ENCODE measurements at places on chromosomes 5 and 9.

DNA sequence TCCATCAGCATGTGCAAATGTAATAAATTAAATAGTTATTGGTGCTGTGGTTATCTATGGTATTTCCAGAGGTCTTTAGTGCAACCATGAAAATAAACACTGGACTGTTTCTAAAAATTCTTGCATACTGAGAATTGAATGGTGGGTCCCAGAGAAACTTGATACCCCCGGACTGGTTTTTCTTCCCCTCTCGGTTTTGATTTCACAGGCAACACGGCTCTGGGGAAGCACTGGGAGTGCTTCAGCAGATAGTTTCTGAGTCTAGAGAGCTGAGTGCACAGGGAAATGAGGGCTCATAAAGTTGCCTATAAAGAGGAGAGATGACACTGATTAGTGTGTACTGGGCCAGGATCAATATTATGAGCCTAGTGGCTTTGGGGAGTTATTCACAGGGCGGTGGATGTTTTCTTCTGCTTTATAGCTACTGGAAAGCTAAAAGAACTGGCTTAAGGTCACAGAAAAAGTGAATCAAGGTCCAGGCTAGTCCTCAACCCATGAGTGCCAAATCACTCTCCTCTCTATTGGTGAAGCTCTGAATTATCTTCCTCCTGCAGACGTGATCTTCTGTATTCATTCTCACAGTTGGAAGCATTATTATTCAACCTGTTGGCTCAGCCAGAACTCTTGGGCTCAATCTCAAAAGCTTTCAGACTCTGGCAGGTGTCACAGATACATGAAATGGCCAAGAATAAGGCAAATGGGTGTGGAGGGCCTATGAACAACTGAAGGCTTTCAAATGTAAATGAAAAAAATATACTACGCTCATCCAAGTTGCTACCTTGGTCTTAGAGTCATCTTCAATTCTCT is 170.2 kb upstream of the HMHB1 start:
- DNase-seq: no peak

GRCh38 chr5:109102096-109102690 is 307.6 kb downstream of the PJA2 start:
- no peak for DNase-seq

- DNase-seq: peak; percentile 95
Measured at GRCh38 chr5:17249029-17249634, 31.7 kb downstream of the BASP1 start.

DNA sequence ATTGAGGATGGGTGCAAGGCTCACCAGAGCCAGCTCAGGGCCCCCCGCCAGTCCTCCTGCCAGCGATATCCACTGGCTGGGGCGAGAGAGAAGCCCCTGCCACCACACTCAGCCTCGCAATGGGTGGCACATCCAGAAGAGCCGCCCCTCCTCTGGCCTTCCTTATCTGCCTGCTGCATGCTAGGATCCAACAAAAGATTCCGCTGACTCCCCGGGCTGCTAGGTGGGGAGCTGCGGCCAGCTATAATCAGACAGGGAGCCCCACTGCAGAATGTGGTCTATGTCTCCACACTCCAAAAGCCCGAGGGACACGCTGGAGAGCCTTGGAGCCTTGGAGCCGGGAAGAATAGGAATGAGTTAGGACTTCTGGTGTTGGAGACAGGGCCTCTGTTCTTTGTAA is 32.8 kb downstream of the COL23A1 start:
- no peak for DNase-seq

GRCh38 chr9:137243626-137244485 is 2.8 kb downstream of the TUBB4B start:
- DNase-seq: no peak

DNA sequence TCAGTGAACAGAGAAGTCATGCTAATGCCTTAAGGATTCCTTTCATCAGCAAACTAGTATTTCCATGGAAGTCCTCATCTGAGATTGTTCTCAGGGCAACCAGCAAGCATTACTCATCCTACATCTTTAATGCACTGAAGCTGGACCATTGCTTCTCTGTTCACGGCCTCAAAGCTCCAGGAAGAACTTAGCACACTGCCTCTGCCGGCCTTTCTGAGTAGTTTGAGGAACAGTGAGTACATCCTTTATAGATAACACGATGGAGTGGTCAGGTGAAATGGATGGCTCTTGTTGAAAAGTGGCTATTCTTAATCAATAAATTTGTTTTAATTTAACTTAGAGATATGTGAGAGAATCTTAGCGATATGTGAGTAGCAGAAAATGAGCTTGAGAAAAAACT is 35.8 kb downstream of the MEGF10 start:
- DNase-seq: no peak

- no peak for DNase-seq
Measured at GRCh38 chr9:31629292-31629691, 755.2 kb upstream of the ACO1 start.

DNA sequence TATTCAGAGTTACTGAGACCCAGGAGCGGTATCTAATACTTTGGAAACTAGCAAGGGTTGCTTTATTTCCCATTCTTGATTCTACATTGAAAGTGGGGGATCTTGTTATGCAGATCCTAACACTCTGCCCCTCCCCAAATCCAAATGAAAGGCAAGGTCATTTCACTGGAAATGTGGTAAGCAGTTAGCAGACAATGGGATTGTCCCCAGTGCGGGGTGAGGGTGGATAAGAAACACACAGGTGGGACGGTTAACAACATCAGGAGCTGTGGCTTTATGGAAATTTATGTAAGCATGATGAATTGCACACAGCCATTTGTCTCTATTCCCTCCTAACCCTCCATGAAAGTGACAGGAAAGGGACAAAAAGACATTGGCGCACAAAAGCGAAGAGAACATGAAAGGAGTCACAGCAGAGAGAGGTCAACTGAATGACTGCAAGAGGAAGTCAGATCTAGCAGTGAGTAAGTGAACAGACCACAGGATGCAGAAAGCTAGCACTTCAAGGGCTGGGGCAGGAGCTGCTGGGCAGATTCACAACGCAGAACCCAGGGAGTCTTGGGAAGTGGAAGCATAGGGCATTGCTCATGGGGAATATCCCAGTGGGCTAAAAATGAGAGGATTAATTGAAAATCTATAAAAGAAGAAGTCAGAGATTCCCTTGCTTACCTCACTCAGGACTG is 184.4 kb downstream of the HSD17B3 start:
- no peak for DNase-seq

- no peak for DNase-seq
Measured at GRCh38 chr5:99061299-99061698, 132.5 kb upstream of the CHD1 start.

DNA sequence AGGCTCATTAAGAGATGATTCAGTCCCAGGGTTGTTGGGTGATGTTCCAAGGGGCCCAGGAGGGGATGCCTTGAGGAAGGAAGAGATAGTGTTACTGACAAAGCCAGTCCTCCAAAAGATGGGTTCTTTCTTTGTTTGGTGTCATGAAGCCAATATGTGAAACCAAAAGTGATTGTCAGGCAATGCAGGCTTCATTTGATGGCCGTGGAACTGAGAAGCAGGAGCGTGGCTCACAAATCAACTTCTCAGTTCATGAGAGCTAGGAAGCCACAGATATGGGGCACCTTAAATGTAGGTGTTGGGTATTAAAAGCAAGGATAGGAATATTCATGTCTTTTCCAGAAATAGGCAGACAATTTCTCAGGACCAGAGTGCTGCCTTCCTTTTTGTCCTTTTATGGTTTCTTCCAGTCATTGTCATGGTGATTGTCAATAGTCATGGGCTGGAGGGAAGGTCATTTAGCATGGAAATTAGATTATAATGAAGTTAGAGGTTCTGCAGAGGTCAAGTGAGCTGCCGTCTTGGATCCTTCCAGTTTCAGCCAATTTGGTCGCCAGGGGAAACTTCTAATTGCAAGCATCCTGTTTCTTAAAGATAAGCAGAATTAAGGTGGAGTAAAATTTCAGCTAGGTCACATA is 393.0 kb downstream of the NTRK2 start:
- no peak for DNase-seq

- DNase-seq: no peak
Measured at GRCh38 chr5:132813599-132814502, 749 bp downstream of the SOWAHA start.

DNA sequence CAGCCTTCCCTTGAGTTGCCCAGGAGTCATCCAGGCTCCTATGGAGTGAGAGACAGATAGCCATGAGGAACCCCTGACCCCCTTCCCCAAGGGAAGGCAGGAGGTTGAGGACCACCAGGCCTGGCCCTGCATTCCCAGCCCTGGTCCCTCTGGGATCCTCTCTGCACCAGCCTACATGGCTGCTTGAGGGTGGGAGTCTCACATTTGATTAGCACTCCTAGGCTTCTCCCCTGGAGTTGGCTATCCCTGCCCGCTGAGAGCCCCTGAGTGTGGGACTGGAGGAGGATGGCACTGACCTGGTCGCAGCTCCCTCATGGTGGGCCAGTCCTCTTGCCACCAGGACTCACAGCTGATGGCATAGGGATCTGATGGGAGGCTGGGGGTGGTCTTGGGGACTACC is 46.7 kb downstream of the SAR1B start:
- no peak for DNase-seq

DNA sequence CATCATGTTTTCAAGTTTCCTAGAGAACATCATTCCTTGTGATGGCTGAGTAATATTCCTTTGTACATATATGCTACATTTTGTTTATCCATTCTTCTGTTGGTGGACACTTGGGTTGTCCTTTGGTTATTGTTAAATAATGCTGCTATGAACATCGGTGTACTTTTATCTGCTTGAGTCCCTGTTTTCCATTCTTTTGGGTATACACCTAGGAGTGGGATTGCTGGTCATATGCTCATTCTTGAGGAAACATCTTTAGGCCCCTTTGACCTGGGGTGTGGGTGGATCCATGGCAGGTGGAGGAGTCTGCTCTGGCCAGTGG is 25.3 kb downstream of the GALNT12 start:
- DNase-seq: no peak

DNA sequence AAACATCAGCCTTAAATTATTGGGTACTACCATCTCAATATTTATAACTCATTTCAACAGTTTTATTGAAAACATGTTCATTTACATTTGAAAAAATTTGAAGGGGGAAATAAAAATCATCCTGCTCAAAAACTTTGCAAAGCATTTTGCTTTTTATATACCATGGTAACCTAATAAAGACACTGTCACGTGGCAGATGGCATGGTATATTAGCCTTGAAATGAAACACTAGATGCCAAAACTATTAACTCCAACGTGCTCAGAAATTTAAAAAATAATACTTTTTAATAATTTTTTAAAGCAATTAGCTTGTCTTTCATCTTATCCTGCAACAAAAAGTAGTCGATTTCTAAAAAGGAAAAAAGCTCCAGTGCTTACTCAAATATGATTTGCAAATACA is 88.6 kb upstream of the NFIB start:
- DNase-seq: no peak

DNA sequence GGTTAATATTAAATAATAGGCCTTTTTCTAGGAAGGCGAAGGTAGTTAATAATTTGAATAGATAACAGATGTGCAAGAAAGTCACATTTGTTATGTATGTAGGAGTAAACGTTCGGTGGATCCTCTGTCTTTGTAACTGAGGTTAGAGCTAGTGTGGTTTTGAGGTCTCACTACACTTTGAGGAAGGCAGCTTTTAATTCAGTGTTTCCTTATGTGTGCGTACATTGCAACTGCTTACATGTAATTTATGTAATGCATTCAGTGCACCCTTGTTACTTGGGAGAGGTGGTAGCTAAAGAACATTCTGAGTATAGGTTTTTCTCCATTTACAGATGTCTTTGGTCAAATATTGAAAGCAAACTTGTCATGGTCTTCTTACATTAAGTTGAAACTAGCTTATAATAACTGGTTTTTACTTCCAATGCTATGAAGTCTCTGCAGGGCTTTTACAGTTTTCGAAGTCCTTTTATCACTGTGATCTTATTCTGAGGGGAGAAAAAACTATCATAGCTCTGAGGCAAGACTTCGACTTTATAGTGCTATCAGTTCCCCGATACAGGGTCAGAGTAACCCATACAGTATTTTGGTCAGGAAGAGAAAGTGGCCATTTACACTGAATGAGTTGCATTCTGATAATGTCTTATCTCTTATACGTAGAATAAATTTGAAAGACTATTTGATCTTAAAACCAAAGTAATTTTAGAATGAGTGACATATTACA is 45.7 kb downstream of the TGFBR1 start:
- DNase-seq: no peak

DNA sequence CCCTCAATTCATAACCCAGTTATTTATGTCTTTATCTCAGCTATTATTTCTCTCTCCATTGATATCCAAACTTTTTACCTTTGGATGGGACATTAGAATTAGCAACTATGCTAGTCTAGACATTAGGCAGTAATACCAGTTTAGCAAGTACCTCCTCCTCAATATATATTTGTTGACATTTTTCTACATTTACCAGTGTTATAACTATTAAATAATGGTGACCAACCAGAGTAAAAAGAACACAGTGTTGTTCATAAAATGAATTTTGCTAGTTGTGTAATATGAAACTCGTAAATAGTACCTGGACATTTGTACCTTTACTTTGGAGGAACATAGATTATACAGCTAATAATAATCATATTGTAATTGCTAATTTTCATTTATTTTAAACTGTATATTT is 554.6 kb upstream of the CDH6 start:
- no peak for DNase-seq

DNA sequence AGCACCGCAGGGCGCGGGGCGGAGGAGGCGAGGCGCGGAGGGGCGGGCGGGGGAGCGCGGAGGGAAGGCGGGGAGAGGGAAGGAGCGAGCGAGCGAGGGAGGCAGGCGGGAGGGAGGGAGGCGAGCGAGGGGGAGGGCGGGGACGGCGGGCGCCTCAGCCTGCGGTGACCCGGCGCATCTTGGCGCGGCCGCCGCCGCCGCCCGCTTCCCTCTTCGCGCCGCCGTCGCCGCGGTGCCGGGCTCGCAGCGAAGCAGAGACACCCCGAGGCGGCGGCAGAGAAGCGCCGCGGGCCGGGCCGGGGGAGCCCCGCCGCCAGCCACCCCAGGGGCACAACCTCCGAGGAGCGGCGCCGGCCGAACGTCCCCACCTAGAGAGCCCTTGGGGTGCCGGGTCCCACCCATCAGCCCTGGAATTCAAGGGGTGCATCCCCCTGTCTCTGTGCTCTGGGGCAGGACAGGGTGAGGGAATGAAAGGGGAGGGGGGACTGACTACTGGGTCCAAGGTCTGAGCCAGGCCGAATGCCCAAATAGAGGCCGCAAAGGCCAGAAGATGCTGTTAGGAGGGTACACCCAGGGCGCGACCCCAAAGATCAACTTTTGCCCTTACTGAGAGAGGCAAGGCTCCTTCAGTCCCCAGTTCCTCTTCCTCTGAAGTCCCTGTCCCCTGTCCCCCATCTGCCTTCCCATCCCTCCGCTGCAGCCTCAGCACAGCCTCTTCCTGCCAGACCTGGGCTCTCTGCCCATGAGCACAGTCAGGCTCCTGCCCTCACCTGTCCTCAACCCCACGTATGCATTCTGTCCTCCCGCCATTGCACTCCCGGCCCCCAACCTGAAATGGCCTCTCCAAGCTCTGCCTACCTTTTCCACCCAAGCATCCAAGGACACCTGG is at the start of gene ADAMTS2:
TSS of gene ADAMTS2 (minus strand) at position 29 of the 889 bp plus-strand sequence. CDS start 133 bp downstream, outside the sequence.
- DNase-seq: no peak

- DNase-seq: no peak
Measured at GRCh38 chr9:118701985-118702384, 667.2 kb downstream of the BRINP1 start.

DNA sequence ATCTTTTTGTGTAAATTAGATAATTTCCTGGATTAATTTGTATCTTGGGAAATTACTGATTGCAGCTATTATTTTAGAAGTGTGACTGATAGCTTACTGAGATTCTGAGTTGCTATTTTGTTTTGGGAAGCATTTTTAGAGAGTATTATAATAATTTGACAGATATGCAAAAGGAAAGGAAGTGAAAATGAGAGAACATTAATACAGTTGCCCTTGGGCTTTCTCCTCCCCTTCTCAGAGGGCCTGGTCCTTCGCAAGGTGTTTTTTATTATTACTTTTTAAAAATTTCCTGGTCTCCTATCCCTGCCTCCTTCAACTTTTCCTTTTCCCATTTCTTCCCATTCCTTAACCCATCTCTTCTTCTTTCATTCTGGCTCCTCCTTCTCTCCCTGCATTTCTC is 32.6 kb downstream of the UBAP1 start:
- no peak for DNase-seq

Measured in AG04449 (cell line).